ENCODE measurements at places on chromosomes 6 and 20.

GRCh38 chr6:169229615-169230321 is 23.9 kb downstream of the THBS2 start:
- DNase-seq: no peak

- DNase-seq: peak; percentile 36
Observed at GRCh38 chr6:64505312-64505711, 869.7 kb downstream of the PHF3 start.

GRCh38 chr20:64169091-64169560 is 4.9 kb downstream of the MYT1 start:
- no peak for DNase-seq

DNA sequence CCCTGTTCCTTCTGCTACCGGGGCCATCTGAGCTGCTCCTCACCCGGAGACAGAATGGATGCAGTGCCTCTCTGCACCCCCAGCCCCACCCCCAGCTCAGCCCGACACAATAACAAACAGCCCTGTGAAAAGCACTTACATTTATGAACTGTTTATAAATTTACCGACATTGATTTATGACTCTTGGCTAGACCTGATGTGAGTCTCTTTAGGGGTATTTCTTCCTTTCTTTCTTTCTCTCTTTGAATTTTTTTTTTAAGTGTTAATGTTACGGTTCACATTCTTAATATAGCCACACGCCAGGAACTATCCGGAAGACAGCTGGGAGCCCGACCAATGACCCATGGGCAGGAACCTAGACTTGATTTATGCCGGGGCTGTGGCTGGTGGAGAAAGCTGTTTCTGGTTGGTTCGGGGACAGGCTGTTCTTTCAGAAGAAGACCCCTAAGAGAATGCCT is 266.3 kb downstream of the CDC5L start:
- no peak for DNase-seq

DNA sequence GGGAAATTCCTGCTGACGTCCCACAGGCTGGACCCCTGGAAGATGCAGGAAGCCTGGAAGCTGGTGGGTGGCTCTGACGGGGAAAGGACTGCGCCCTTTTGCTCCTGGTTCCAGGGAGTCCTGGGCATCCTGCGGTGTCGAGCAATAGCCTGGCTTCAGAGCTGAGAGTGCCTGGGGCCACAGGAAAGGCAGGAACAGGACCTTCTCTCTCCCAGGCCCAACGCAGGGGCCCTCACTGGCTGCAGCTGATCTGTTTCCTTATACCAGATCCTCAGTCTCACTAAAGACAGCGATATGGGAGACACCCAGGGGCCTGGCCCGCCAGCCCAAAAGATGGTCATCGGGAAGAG is 1.4 kb downstream of the B3GALT4 start:
- DNase-seq: no peak

DNA sequence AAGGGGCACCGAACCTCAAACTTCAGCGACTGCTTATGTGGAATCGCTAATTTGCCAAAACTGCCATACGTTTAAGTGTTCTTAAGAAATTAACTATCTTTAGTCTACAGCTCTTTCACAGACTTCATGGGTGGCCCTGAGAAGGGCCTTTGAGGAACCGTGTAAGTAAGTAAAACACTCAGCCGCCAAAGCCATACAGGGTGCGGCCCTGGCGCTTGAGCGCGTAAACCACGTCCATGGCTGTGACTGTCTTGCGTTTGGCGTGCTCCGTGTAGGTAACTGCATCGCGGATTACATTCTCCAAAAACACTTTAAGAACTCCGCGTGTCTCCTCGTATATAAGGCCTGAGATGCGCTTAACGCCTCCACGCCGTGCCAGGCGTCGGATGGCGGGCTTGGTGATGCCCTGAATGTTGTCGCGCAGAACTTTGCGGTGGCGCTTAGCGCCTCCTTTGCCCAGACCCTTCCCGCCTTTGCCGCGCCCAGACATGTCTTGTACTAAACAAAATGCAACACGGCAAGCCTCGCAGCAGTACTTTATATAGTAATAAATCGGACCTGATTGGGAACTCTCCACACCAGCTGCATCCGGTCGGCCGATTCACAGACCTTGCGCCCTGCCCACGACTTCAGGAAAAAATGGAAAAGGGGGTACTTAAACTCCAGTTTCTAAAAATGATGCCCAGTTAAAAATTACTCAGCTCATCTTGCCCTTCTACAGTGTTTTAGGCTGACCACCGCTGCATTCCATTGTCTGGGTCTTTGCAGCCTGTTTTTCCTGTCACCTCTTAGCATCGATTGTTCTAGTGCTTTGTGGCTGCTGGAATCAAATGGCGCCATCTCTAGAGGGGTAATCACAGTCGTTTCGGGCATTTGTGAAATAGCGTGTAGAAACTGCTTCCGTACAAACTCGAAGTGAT is 38.9 kb downstream of the OR2B2 start:
- DNase-seq: no peak

DNA sequence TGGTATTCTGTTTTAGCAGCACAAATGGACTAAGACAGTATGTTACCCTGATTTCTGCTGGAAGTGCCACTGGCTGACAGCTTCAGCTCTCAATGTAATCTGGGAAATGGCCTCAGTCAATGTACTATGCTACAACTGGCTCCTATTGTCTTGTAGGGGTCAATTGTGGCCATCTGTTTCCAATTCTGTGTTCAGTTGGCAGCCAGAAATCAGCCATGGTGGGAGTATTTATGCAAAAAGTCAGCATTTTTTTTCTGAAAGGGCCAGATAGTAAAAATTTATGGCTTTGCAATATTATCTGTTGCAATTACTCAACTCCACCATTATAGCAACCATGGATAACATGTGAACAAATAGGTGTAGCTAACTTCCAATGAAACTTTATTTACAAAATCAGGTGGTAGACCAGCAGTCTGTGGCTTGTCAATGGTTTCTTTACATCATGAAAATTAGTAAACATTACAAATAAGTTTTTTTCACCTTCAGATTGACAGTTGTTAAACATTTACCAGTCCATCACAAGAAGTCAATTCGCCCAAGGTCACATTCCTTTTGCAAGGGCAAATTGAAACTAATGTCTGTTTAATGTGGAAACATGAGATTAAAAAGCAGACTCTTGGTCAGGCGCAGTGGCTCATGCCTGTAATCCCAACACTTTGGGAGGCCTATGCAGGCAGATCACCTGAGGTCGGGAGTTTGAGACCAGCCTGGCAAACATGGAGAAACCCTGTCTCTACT is 58.3 kb upstream of the TSHZ2 start:
- DNase-seq: no peak

DNA sequence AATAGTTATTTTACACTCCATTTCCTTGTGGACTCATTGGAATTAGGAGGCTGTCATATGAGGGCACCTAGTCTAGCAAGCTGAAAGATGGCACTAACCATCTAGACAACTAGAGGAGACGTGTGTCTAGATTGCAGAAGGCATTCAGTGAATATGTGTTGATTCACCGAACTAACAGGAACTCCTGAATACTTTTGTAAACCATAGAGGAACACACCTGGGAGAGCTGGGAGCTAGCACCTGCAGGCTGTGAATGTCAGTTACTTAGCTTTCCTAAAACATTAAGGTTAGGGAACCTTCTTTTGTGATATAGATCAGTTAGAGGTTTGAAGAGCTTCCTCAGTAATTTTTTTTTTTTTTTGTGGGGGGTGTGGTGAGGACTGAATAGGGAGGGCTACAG is 7.7 kb downstream of the OPN5 start:
- no peak for DNase-seq

DNA sequence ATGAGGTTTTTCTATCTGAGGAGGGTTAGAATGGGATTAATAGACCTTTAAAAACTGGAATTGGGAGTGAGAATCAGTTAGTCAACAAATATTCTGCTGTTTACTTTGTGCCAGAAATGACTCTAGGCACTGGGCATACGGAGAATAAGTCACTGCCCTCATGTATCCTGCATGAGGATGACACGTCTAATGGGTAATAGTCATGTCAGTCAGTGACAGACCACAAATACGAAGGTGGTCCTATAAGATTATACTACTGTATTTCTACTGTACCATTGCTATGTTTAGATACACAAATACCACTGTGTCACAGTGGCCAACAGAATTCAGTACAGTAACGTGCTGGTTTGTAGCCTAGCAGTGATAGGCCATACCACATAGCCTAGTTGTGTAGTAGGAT is 30.7 kb downstream of the ZFAND3 start:
- DNase-seq: no peak

DNA sequence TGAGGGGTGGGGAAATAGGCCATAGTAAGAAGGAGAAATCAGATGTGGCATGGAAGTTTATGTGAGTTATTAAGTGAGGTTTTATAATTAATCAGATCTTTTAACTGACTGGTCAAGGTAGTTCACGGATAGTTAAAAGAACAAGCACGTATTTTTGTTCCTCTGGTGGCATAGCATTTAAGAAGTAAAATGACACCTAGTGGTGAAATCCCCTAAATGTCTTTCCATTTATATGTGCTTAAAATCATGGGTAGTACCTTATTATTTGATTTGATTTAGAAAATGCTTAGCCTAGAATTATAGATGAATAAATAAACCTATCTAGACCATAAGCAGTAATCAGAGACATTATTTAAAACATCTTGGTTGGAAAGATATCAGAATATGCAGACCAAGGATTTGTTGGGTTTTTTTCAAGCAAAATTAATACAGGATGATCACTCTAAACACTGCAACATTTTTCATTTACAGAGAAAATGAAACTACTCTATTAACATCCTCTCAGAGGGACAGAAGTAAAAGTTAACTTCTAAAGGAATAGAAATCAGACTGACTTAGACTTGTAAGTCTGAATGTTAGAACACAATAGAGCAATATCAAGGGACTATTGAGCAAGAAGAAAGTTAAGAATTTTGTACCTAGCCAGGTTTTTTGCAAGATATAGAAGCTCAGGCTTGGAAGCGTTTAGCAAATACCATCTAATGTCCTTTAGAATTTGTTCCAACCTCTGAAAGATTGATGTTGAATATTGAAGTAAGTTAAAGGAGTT is 81.1 kb downstream of the STXBP5 start:
- peak; percentile 51 for DNase-seq

- DNase-seq: peak; percentile 11
Observed at GRCh38 chr20:8390037-8390433, 258.0 kb downstream of the PLCB1 start.

DNA sequence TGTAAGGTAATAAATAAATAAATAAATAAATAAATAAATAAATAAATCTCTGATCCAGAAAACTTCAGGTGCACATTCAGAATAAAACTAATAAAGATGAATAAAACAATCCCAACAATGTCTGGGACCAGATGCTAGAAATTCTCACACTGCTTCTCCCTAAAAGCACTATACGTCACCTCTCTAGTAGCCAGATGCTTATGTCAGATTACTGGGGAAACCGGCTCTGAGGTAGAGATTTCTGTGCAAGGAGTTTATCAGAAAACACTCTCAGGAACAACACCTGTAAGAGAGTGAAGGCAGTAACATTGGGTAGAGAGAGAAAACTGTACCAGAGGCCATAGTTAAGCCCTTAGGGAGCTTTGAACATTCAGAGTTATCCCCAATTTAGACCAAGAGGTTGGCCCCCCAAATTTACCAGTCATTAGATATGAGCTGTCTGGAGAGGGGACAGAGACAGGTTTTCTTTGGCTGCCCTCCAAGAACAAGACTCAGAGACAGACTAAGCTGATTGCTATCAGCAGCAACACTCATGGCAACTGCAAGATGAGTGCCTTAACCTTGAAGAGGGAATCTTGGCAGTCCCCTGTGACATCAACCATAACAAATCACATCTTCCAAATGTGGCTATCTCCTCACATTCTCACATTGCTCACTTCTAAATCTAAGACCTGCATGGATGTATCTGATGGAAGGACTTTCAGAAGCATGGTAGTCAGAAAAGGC is 151.2 kb upstream of the BMP5 start:
- peak; percentile 86 for DNase-seq

DNA sequence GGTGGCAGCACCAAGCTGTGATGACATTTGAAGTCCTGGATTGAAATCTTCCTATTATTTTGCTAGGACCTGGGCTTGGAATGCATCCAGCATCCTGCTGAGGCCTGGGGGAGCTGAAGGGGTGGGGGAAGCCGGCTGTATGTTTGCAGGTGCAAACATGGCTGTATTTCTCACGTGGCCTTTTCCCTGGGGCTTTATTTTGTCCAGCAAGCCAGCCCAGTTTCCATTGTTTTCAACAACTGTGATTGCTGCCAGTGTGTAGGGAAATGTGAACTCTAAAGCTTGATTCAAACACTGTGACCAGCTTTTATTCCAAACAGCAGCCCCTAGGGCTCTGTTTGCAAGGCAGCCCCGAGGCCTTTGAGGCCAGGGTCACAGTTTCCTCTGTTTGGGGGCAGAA is 683.0 kb downstream of the DHX35 start:
- DNase-seq: no peak

GRCh38 chr20:58892932-58893224 is 40.4 kb downstream of the GNAS start:
- DNase-seq: peak; percentile 47

DNA sequence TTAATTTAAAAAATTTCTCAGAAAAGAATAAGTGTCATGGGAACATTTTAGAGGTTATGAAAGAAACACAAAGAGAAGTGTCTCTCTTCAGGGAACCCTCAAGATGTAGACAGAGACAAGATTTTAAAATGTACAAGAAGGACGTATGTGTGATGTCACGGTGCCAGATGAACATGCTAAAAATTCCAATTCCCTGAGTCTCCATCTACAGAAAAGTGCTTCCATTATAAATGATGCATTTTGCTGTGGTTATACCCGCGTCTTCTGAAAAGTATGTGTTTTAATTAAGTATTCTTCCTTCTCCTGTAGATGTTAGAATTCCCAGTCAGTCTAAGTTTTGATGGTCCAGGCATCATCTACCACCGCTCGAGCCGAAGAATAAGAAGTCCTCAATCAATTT is 489.1 kb downstream of the PREX1 start:
- DNase-seq: no peak

- DNase-seq: no peak
Observed at GRCh38 chr6:149044528-149044927, 273.0 kb upstream of the TAB2 start.

DNA sequence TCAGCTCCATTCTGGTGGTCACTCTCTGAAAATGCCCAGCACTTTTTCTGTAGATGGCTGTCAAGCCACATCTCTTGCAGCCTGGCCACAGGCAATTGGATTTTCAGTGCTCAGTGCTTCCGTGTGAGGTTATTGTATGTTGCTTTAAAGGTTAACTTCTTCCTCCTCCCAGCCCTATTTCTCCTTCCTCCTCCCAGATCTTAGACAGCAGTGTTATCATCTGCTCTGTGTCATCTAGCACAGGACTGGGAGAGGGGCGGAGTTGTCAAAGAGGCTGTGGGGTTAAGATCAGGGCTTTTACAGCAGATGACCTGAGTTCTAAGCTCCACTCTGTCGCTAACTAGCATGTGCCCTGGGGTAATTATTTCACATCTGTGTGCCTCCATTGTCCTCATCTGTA is 129.0 kb downstream of the PHACTR3 start:
- DNase-seq: no peak
